ENCODE measurements at places on chromosomes 12 and 14.

DNA sequence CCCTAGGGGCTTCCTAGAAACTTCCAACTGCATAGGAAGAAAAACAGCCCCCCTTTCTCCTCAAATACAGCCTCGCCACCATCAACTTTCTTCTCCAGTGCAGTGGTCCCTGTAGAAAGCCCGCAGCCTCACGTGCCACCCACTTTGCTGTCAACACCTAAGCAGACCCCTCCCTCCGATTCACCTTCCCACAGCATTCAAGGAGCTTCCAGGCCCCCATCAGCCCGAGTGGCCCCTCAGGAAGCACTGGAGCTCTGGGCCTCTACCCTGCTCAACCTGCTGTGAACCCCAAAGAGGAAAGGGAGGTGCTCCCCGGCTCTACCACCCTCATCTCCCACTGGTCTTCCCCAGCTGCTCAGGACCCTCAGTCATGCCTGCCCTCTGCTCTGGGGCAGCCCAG is 55.0 kb downstream of the RNF34 start:
- no peak for DNase-seq

DNA sequence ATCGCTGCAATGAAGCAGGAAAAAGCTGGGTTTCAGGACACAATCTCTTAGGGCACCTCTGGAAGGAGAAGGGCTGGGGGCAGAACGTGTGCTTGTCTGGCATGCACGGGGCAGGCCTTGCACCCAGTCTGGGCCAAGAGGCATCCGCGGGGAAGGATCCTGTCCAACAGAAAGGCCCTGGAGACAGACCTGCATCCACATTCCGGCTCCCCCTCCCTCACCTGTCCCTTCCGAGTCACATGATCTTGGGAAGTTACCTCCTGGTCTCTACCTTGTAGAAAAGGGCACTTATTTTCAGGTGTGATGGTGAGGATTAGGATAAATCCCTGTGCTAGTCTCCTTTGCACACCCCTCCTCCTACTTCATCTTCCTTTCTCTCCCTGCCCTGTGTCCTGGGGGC is 25.4 kb downstream of the CLMN start:
- no peak for DNase-seq

GRCh38 chr12:82057770-82058169 is 298.6 kb upstream of the PPFIA2 start:
- no peak for DNase-seq

DNA sequence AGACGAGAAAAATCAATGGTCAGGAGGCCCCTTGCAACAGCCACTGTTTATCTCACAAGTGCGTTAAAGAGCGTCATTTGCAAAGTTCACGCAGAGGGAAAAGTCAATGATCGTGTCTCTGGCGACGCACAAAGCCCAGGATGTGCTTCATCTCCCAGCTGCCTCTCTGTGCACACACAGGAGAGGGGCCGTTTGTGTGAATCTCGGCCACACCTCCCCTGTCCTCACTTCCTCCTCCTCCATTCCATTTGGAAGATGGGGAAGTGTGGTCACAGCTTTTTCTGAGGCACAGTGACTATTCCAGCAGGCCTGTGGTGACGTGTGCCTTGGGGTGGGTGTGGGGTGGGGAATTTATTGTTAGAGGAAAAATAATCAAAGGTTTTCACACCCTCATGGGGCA is 90.4 kb downstream of the RBM19 start:
- DNase-seq, result no peak

- DNase-seq, result no peak
Observed at GRCh38 chr12:23810329-23810902, 139.1 kb downstream of the SOX5 start.

GRCh38 chr12:123040106-123040505 is 59.6 kb downstream of the ARL6IP4 start:
- DNase-seq, result no peak

DNA sequence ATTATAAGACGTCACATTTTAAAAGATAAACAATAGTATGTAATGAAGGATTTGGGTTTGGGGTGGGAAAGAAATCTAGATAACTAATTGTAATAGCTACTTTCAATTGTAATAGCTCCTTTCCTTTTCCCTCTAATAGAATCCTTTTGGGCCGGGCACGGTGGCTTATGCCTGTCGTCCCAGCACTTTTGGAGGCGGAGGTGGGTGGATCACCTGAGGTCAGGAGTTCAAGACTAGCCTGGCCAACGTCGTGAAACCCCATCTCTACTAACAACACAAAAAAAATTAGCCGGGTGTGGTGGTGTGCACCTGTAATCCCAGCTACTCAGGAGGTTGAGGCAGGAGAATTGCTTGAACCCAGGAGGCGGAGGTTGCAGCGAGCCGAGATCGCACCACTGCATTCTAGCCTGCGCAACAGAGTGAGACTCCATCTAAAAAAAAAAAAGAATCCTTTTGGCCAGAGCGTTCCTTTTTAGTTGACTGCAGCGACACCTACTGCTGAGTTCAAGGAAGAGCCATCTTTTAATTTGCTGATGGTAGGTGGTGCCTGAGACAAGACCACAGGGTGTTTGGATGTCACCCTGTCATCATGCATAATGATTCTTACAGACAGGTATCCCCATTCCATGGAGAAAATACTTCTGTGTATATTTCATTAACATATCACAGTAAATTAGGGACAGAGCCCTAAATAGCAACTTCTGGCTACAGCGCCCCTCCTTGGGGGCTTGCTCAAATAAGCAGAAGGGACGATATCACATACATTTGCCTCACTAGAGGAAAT is 79.5 kb downstream of the ARMH4 start:
- peak; percentile 6 for DNase-seq

- no peak for DNase-seq
Observed at GRCh38 chr12:124408822-124409517, 114.1 kb downstream of the RFLNA start.

DNA sequence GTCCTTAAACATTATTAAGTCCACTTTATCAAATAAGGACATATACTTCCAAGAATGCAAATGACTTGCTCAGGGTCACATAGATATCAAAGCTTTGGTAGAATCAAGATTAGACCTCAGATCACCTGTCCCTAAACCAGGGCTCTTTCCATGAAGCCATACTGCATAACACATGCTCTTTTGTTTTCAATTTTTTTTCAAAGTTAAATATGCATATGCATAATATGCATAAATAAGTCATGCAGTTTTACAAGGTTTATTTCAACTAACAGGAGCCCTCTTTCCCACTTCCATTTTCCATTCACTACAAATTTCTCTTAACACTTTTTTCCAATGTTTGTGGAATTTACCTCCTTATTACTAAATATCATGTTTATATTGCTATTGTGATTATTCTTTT is 53.1 kb downstream of the SIX1 start:
- no peak for DNase-seq

DNA sequence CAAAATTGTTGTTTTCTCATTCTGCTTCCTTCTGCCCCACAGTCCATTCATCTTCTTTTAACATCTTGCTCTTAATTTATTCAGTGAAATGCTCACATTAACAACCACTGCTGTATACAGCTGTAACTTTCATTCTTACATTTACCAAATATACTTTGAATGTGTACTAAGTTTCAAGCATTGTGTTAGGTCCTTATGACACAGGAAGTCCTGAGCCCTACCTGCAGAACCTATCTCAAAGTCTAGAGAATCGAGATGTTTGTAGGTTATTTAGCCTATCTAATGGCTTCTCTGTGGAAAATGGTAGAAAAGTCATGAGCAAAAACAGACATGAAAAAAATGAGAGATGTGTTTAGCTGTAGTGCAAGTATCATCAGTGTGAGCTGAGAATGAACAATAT is 117.6 kb upstream of the MGAT4C start:
- no peak for DNase-seq

DNA sequence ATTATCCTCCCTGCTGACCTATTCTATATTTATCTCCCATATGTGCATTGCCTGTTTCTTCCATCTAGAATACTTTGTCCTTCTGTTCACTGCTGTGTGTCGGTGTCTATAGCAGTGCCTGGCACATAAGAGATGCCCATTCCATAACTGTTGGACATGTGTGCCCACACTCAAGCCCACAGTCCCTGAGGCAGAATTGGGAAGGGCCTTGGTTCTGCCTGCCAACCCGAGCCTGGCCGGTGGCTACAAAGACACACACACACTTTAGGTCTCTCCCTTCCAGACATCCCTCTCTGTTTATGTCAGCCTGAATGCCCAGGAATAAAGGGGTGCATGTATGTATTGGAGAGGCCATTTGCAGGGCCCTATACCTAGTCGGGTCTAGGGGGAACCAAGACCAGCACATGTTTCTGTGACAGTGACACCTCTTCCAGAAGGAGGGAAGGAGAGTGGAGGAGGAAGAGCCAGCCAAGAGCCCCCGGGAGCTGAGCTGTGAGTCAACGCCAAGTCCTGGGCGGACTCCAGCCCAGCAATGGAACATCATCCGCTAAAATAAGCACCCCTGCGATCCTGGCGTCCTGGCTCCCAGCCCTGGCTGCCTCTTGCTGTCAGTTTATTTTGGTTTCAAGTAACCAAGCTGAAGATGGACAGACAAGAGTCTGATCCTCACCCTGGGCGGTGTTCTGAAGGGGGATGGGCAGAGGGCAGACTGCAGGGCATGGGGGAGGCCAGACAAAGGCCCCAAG is 4.3 kb upstream of the ASB2 start:
- DNase-seq, result no peak

- no peak for DNase-seq
Observed at GRCh38 chr12:71682466-71682865, 3.4 kb upstream of the TMEM19 start.

- no peak for DNase-seq
Observed at GRCh38 chr12:66405395-66405794, 103.1 kb downstream of the HELB start.

GRCh38 chr12:100433701-100434100 is 40.0 kb upstream of the NR1H4 start:
- DNase-seq, result no peak

DNA sequence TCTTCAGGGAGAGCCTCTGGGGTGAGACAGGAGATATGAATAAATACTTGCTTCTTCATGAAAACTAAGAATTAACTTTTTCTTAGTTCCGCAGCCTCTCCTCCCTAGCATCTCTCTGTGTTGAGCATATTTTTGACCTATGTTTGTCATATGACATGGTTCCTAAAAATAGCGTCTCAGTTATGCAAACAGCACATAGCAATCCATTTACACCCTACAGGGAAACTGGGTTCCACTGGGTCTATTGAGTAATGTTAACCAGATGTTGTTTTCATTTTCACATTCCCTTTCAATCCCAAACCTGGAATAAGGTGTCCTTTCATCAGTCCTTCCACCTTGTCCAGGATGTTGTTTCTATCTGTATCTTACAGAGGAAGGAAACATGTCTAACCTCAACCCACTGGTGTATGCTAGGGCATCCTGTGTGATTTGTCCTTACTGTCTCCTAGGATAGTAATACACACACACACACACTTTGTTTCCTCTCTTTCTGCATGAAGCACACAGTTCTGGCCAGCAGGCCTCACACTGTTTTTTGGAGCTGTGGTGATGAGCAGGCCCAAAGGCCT is 1543.5 kb downstream of the AACS start:
- DNase-seq, result no peak

GRCh38 chr14:20775043-20775442 is 6.0 kb upstream of the RNASE6 start:
- DNase-seq, result no peak

DNA sequence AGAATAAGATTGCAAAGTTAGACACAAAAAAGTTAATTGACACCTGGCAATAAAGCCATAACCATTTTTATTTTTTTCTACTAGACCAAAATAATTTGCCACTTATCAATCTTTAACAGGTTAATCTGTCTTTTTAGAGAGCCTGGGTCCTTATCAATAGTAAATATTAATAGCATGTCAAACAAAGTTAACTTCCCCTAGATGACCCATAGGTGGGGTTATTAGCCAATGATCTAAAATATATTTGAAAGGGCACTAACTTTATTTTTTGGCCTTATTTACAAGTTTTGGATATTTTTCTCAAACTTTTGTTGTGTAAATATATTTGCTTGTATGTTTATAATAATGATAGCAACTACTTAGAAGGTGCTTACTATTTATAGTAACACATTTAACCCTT is 3.9 kb downstream of the ANKRD33 start:
- DNase-seq, result no peak

DNA sequence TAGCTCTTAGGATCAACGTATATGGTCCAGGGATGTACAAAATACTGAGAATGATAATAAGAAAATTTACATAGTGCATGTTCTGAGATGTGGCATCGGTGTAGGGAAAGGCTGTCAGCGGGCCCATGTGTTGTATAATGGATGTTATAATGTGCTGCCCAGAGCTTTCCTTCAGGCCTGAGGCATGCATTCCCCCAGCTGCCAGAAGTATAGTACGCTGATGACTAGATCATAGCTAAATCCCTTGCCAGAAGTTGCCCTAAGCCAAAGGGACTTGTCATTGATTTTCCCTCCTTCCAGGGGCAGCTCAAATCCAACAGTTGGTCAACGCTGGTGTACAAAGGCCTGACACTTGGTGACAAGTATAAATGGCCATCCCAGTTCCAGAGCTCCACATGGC is 6.5 kb upstream of the OR11G2 start:
- no peak for DNase-seq

- no peak for DNase-seq
Observed at GRCh38 chr12:100339071-100339470, 17.8 kb upstream of the SLC17A8 start.

GRCh38 chr12:627863-628741 is 35.1 kb downstream of the NINJ2 start:
- DNase-seq, result no peak
